ENCODE measurements at places on chromosomes 5 and 9.

GRCh38 chr5:15492545-15492944 lies 7.4 kb upstream of the FBXL7 start:
- DNase-seq, result no peak

GRCh38 chr5:73296772-73297171 lies 123.8 kb downstream of the TMEM174 start:
- no peak for DNase-seq

DNA sequence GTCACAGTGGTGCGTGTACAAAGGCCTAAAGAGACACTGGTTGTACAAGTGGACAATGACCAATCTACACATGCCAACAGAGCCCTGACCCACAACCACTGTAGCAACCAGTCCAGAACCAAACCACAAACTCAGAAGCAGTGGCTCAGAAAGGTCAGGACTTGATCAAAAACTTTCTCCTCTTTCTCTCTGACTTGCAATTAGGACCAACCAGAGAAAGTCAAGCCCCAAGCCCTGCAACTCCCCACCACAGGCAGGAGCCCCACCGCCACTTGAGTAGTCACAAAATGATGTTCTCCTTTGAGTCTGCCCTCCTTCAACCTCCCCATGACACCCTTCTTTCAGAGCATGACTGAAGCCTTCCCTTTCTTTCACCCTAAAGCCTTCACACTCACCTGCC lies 291.8 kb downstream of the CDH10 start:
- DNase-seq, result no peak

DNA sequence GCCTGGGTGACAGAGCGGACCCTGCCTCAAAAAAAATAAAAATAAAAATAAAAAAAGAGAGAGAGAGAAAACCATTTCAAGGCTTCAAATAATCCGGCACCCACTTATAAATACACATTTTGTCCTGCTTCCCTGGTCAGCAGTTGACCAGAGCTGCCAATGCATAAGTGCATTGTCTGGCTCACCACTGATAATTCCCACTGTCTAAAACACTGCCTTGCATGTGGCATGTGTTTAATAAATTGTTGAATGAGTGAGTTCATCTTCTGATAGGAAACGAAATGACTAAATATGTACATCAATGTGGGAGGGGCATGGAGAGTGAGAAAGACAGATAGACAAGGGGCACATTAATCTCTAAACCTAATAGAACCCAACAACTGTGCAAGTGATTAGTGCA lies 42.9 kb downstream of the MEGF10 start:
- DNase-seq, result no peak
